ENCODE measurements at places on chromosomes 3 and 15.
A peak's percentile ranks its signal among the peaks of the same experiment; 100 is the strongest.

DNA sequence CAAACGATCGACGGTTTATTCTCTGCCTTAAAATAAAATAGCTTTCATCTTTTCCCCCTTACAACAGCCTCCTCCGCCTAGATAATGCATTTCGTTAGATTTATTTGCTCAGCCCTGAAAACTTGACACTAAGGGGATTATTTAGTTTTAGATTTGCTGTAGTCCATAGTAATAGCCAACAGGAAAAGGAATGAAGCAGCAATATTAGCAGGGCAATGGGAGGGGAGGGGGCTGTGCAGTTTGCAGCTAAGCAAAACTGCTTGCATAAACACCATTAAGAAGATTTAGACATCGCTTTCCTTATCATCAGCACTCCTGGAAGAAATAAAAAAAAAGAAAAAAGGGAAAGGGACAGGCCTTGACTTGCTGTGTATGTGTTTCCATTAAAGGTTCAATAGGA lies 286.5 kb upstream of the SOX14 start:
- DNase-seq: no peak

DNA sequence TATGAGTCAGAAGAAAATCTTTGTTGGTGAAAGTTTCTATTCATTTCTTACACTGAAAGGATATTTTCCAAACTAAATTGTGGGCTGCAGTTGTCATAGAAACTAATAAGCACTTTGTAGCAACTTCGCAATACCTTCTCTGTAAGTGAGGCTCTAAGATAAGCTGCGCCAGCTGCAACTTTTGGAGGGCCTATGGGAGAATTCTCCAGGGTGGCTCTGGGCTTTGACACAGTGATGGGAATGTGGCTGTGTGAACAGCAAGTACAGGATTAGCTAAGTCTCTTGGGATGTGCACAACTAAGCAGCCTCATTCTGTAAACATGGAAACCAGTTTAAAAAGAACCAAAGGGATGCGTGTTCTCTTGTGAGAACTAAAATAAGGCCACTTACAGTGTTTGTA lies 124.6 kb upstream of the SGO1 start:
- no peak for DNase-seq

GRCh38 chr3:20064796-20065564 lies 24.7 kb downstream of the KAT2B start:
- DNase-seq: no peak

- no peak for DNase-seq
Measured at GRCh38 chr15:50278496-50278895, 13.0 kb upstream of the HDC start.

- DNase-seq: no peak
Measured at GRCh38 chr15:83300826-83301225, 16.4 kb upstream of the BNC1 start.

GRCh38 chr15:34355241-34355640 lies 11.8 kb downstream of the LPCAT4 start:
- no peak for DNase-seq

DNA sequence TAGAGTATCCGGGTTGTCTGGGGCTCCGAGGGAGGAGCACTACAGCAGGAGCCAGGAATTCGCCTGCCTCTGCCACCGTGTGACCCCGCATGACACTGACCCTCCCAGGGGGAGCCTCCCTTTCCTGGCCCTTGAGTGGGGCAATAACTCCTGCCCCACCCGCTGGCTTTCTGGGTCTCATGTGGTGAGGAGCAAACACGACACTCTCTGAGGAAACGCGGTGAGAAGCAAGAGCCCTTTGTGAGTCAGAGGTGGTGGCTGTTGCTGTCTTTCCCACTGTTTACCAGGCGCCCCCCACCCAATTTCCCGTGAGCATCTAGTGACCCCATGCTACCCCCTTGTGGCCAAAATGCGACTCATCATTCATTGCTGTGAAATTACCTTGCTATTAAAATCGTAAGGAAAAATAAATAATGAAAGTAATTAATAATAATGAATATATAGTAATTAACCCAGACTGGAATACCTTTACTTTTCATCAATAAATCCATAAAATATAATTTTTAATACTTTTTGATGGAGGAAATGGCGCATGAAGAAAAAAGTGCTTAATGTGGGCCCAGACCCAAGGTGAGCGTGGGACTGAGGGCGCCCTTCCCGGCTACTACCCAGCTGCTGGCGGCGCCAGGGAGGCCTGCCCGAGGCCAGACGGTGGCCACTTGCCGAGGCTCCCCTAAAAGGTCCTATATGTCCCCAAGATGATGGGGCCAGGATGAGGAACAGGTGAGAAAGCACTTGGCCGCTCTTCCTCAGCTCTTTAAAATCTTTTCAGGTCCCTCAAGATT lies 29.3 kb downstream of the CCNL1 start:
- DNase-seq: no peak

- DNase-seq: peak; percentile 97
Measured at GRCh38 chr3:21718161-21718765, 32.7 kb downstream of the ZNF385D start.

- no peak for DNase-seq
Measured at GRCh38 chr3:14201940-14202684, 23.5 kb downstream of the LSM3 start.

- no peak for DNase-seq
Measured at GRCh38 chr3:17132286-17133115, 247.7 kb downstream of the PLCL2 start.

- no peak for DNase-seq
Measured at GRCh38 chr15:95125803-95126202, 894.4 kb downstream of the MCTP2 start.

GRCh38 chr3:9946112-9947024 lies 5.8 kb downstream of the PRRT3 start:
- DNase-seq: no peak

- DNase-seq: no peak
Measured at GRCh38 chr3:160987982-160988964, 116.9 kb downstream of the B3GALNT1 start.

DNA sequence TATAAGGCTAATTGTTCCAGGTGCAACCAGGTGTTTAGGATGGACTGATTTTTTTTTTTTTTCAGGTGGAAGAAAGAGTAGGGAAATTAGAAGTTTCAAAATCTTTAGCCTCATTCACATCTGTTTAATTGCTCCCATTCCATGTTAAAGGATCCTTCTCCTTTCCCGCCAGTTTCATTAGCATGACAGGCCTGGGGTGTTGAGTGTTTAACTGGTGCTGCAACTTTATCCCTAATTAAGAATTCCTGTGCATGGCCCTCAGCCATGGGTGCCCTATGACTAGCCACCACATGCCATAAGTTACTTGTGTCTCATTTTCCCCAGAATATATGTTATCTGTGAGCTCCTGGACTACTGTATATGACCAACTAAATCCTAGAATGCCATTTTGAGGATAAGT lies 501.4 kb downstream of the NSUN3 start:
- DNase-seq: no peak

DNA sequence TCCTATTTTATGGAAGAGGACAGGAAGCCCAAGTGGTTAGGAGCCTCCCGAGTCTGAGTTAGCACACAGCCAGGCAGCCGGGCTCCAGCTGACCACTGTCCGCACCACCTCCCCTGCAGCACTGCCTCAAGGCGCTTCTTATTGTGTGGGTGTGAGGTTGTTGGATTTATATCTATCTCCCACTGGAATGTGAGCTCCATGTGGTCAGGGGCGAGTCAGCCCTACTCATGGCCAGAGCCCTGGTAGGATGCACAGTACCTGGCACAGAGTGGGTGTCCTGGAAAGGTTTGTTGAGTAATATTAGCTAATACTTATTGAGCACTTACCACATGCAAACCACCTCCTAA lies 9.7 kb upstream of the FBLN2 start:
- DNase-seq: no peak

DNA sequence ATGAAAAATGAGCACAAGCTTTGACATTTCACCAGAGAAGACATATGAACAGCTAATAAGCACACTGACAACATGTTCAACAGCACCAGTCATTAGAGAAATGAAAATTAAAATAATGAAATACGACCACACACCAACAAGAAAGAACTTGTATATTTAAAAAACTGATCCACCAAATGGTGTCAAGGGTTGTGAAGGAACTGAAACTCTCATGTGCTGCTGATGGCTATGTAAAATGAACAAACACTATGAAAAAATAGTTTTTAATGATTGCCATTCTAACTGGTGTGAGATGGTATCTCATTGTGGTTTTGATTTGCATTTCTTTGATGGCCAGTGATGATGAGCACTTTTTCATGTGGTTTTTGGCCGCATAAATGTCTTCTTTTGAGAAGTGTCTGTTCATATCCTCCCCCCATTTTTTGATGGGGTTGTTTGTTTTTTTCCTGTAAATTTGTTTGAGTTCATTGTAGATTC lies 193.8 kb downstream of the SCAPER start:
- DNase-seq: no peak

DNA sequence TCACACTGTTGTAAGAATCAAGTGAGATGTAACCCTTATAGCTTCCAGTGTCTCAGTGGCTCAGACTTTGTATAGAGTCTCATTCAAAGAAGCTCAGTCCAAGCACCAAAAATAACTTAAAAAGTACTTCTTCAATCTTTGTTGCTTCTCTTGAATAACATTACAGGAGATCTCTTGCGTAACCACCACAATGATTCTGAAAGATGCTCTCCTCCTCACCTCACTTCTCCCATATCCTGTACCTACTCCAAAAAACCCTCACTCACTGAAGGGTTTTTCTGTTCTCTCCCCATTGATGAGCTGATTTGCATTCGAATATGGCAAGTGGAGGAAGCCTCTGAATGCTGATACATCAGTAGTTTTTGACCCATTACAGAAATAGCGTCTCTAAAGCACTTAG lies 39.4 kb upstream of the MRPS22 start:
- no peak for DNase-seq

- no peak for DNase-seq
Measured at GRCh38 chr3:9902372-9903237, at the start of gene IL17RE. TSS of gene IL17RE (plus strand) at chr3:9902848. CDS start at chr3:9902933, 85 bp downstream.

DNA sequence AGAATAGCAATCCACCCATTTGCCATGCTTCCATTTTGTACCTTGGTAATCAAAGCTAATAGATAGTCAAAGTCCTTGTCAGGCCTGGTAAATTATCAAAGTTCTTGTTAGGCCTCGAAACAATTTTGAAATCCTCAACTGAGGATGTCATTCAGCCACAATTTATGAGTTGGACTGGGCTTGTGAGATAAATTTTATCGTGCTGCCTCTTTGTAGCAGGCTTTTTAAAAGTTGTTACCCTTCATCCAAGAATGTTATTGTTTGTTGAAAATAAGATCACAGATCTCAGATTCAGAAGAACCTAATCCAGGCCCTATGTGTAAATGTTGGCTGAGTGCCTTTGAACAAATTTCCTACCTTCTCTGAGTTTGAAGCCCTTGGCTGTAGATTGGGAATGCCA lies 143.3 kb upstream of the PROK2 start:
- no peak for DNase-seq

DNA sequence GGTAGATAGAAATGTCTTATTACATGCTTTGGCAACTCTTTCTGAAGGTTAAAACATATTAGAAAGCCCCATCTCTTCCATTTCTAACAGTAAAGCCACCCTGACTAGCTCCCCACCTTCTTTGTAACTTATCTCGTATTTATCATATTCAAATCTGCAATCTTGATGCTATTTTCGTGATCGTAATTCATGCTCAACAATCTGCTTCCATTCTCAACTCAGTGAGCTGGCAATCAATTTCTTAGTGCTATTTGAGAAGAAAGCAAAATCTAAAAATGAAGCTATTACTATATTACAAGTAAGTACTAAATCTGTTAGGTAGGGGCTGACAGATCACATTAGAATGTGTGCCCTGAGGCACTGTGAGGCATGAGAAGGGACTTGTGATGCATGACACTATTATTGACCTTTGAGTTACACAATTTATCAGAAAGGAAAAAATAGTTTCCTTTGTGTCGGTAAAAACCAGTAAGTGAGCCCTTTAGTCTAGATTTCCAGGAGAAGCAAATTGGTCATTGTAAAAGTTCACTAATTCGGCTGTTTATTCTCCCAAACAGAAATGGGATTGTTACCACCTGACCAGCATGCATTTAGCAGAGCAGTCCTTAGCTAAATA lies 379.7 kb upstream of the CNTN6 start:
- no peak for DNase-seq

DNA sequence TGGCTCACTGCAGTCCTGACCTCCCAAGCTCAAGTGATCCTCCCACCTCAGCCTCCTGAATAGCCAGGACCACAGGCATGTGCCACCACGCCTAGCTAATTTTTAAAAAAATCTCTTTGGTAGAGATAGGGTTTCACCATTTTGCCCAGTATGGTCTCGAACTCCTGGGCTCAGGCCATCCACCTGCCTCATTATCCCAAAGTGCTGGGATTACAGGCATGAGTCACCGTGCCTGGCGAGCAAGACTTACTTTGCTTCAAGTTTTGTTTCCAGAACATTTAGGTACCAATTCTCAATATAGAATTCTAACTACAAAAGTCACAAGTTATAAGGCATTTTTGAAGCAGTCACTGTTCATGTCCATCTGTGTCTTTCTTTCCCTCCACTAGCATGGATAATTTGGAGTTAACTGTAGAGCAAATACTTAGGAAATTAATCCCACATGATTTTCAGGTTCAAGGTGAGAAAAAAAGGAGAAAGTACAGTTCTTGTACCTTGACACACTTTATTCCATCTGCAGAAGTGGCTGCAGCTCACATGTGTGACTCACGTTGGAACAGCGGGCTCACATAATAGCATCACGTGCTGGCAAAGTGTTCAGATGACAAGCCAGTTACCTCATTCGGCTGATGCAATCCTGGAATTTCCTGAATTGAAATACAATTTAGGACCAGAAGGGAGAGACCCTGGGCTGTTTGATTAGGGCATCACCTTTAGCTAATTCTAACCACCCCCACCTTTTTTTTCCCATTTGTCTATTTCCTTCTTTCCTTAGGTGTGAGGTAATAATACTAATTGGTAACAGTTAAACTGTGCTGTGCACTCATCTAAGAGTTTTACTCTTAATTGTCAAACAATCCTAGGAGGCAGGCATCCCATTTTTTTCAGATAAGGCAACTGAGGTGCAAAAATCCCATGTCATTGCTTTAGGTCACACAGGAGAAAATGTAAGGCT lies 46.9 kb upstream of the NEDD4 start:
- DNase-seq: peak; percentile 78

DNA sequence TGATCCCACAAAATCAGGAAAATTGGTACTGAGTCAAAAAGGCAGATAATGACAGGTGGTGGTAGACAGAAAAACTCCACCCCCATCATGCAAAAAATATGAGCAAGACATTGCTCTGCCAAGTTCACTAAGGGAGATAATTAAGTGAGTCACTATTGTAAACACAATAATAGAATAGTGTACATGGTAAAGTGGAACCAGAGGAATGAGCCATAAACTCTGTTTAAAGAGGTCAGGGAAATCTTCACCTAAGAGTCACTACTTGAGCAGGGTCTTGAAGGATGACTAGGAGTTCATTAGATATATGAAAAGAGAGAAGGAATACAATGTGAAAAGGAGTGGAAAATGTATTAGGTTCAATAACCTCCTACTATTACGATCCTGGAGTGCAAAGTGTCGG lies 213.4 kb upstream of the PEX5L start:
- no peak for DNase-seq

All from non-pigmented ciliary epithelial cell (primary cell).